ENCODE measurements at places on chromosomes 12 and 14.

- DNase-seq: no peak
Measured at GRCh38 chr12:56141946-56142784, 10.2 kb upstream of the MYL6B start.

DNA sequence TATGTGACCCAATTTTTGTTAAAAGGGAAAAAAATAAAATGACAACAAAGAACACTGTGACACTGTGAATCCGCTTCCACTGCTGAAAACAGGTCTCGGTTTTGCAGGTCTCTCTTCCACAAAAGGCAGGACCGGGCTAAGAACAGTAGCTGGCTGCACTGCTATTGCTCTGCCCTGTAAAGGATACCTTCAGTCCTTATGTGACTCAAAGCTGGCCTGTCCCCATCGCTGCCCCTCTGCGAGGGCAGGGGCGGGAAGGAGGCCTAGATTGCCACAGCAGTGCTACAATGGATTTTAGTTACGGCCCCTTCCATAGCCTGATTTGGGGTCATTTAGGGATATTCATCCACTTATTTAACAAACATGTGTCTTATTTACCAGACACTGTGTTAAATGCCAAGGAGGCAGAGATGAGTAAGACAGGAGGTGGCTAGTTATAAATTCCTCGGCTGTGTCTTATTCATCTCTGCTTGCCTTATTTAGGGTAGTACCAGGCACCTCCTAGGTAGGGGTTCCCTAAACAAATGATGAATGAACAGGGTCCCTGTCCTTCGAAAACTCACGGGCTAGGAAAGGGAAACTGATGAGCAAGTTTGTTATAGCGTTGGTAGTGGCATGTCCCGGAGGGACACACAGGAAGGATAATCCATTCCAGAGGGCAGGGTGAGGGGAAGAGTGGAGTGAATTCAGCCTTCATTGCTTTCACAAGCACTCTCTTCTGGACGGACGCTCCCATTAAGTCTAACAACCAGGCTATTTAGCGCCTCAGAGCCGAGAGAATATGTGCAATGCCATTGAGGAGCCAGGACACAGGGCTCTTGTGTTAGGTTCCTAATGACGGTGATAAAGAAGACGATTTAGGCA lies 73.3 kb downstream of the EID3 start:
- no peak for DNase-seq

- DNase-seq: no peak
Measured at GRCh38 chr12:121538699-121539061, 42.1 kb downstream of the KDM2B start.

GRCh38 chr14:105334383-105335230 lies 20.1 kb downstream of the PACS2 start:
- DNase-seq: no peak

GRCh38 chr12:102022286-102022685 lies 39.5 kb downstream of the WASHC3 start:
- DNase-seq: no peak

- no peak for DNase-seq
Measured at GRCh38 chr14:68341411-68342212, 451.3 kb downstream of the ZFP36L1 start.

GRCh38 chr14:105477660-105478397 lies 3.2 kb downstream of the CRIP2 start:
- no peak for DNase-seq

- no peak for DNase-seq
Measured at GRCh38 chr14:60775296-60775695, 40.7 kb downstream of the MNAT1 start.

GRCh38 chr12:123571343-123571813 lies 13.0 kb upstream of the TMED2 start:
- no peak for DNase-seq

DNA sequence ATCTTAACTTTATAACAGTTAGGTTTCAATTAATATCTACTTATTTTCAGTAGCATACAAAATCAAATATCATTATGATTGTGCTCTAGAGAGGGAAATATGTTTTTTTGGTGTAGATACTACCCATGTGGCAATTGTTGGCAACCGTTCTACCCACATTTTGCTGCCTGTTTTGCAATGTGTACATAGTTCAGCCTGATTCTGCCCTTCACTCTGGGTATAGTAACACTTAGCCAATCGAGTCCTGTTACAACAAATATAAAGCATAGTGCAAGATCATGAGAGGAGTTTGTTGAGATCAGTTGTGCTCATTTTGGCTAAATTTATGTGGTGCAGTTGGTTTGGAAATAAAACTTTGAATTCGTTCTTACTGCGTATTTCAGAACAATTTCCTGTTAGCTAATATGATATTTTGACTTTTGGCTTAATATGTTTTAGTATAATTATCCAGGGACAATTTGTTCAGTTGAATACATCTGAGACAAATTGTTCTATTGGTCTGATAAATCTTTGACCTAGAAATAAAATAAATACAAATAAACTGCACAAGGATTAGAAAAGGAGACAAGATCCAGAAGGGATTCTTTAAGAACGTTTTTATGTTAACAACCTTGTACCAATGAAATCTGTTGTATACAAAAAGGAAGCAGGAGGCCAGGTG lies 76.9 kb downstream of the ATF7IP start:
- DNase-seq: no peak

- no peak for DNase-seq
Measured at GRCh38 chr12:53845932-53846331, 92.7 kb upstream of the HOXC13 start.

- no peak for DNase-seq
Measured at GRCh38 chr14:21059842-21060613, 2.4 kb downstream of the RNASE8 start.

DNA sequence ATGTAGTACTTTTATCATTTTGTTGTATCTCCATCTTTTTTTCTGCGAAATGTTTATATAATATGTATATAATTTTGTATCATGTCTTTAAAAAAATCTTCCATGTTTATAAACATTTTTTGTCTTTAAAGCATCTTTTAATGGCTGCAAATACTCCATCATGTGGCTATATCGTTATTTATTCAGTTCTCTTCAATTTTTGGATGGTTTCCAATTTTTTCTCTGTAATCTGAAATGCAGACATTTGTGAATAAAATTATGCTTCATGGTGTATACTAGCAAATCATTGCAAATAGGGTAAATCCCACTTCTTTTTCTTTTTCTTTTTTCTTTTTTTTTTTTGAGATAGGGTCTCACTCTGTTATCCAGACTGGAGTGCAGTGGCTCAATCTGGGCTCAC lies 54.0 kb downstream of the CPSF2 start:
- no peak for DNase-seq

GRCh38 chr12:122031342-122032216 lies 9.9 kb downstream of the BCL7A start:
- peak; percentile 53 for DNase-seq

DNA sequence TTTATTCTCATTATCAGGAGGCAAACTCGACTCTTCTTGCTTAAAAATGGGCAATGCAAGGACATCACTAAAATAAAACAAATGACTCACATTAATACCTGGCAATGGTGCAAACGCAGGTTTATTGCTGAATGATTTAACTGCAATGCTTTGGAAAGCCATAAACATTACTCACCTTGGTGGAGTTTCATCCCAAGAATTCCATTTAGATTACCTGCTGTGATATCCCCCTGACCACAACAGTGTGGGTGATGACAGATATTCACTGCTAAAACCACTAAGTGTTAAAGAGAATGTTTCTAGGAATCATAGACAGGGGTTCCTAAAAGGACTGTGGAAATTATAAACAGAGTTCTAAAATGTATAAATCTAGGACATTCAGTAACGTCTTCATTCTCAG lies 35.3 kb upstream of the CSRNP2 start:
- DNase-seq: no peak

- no peak for DNase-seq
Measured at GRCh38 chr14:86196471-86196870, 666.5 kb downstream of the FLRT2 start.

DNA sequence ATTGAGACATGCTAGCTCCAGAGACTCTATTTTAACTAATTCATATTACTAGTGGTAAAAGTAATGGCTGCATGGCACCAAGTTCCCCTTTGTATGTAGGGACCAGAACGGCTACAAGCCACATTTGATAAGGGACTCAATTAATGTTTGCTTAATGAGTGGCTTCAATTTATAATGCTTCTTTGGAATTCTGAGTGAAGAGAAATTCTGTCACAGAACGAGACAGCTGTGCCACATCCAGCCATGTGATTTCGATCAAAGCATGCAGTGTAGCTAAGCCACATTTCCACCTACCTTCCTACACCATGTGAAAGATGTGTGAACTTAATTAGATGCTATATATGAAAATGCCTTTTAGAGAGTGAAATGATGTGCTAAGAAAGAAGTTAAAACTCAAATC lies 217.4 kb downstream of the ACSS3 start:
- no peak for DNase-seq

Measured in stimulated activated CD4-positive, alpha-beta T cell treated with anti-CD3 and anti-CD28 coated beads, TNF-alpha, amount 100 ng/mL, for 1 hour (primary cell).